Natural killer cell (primary cell): ENCODE measurements at places on chromosomes 3 and 15. TPM values are rescaled to one million over a fixed set of nuclear protein-coding genes. Genes with fewer than 3 reads are reported as not detected.

Gene OXSM
- 12.2 TPM for total RNA-seq

Gene LDHAL6B
- not detected for total RNA-seq

DNA sequence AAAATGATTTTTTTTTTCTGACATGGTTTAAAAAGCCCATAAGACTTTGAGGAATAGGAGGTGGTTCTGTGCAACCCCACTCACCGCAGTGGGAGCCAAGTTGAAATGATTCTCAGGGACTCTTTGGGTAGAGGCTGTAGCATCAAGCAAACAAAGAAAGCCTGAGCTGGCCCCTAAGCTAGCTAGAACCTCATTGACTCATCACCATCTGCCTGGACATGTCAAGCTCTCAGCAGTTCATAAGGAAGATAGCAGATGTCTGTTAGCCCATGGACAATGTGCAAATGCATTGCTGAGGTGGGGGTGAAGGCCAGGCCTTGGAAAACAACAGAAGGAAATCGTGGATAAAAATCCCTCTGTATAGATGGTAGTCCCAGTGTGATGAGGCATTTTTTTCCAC is 234.8 kb downstream of the NR2F2 start:
- H3K27ac ChIP-seq = no peak overlapping the region
- H3K27me3 ChIP-seq = no peaks in the 10 kb centered on the region
- no peak overlapping the region for H3K4me3 ChIP-seq
- no peaks in the 10 kb centered on the region for H3K4me1 ChIP-seq

DNA sequence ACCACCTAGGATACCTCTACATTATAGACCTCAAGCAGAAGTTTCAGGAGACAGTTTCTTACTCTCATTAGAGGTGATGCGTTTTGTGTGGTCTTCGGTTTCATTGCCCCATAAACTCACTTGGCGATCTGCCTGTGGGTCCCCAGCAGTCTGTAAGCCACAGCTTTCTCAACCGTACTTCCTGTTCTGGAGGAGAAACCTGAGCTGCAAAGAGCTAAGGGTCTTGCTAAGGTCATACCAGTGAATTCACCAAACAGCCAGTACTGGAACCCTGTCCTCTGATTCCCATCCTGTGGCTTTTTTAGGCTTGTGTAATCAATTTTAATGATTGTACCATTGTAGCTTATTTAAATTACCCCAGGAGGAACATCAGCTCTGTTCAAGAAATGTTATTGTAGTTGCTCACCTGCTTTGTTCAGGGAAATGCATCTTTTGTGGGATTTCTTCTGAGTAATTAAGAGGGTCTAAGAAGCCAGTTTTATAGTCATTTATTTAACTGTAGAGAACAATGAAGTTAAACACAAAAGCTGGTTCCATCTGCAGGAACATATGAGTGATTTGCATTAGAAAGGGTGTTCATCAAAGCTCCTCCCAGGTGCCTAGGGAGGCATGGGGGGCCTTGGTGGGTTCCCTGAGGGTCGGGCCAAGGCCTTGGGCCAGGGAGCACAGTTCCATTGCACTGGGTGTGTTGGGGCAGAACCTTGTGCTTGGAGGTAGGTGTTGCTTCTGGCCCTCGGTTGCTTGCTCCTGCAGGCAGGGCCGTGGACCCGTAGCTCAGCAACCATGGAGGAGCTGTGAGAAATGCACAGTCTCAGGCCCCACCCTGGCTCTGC is 69.6 kb downstream of the APBA2 start:
- H3K36me3 ChIP-seq = no peaks in the 10 kb centered on the region
- H3K27ac ChIP-seq = peak overlapping the region; percentile 71
- H3K4me1 ChIP-seq = peaks cover 58% of the 10 kb centered on the region

DNA sequence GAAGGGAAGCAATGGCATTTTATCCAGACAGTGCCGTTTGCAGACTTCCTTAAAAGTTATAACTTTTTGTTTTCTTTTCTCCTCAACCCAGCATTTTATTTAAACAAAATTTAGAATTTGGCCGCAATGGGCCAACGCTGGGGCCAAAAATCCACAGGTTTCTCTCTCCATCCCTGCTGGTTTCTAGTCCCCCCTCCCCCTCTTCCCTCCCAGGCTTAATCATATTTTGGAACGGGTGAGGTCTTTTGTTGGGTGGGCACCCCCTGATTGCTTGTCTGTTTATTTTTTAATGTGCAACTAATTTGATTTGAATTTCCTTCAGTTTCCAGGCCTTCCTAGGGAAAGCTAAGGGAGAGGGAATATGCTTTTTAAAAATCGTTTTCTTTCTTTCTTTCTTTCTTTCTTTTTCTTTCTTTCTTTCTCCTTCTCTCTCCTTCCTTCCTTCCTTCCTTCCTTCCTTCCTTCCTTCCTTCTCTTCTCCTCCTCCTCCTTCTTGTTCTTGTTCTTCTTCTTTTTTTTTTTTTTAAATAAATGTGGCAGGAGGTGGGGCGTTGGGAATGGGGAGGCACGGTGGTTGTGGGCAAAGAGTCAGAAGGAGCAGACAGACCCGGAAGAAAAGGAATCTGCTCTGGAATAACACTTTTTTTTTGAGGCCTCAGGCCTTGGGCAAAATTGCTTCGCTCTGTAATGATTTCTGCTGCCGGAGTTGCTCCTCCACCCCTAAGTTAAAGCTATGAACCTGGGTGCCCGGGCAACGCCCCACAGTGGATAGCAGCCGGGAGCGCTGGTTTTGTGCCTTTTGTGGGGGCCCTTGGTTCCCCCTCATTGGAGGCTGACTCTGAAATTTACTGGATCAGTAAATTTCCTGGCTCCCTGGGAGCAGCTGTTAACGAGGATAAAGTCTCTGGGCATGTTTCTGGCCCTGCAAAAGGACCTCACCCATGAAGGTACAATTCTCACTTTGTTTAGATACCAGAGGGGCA is 1.9 kb downstream of the FNDC3B start:
- peak overlapping the region; percentile 30 for H3K4me3 ChIP-seq
- DNase-seq = no peak
- H3K36me3 ChIP-seq = no peaks in the 10 kb centered on the region
- H3K27ac ChIP-seq = peak overlapping the region; percentile 41
